ENCODE measurements at places on chromosomes 7 and 10.

GRCh38 chr10:111107846-111108245 is 31.0 kb downstream of the ADRA2A start:
- DNase-seq, result no peak

- no peak for DNase-seq
Observed at GRCh38 chr10:98373260-98374040, 41.5 kb downstream of the PYROXD2 start.

DNA sequence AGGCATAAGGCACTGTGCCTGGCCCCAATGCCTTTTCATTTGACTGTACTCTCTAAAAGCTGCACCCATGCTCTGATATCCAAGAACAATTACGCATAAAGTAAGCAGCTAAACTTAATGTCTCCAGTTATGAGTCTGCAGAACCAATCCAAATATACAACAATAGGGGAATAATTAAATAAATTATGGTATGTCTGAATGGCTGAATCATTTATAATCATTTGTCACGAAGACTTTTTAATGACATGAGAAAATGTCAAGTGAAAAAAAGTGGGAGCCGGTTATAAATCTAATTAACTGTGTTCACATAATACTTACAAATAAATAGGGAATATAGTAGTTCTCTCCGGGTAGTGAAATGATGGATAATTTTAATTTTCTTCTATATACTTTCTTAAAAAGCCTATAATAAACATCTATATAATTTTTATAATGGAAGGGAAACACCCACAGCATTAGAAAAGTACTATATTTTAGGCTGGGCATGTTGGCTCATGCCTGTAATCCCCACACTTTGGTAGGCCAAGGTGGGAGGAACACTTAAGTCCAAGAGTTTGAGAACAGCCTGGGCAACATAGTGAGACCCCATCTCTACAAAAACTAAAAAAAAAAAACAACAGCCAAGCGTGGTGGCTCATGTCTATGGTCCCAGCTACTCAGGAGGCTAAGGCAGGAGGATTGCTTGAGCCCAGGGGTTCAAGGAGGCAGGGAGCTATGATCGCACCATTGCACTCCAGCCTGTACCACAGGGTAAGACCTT is 14.2 kb downstream of the SLC37A3 start:
- no peak for DNase-seq

DNA sequence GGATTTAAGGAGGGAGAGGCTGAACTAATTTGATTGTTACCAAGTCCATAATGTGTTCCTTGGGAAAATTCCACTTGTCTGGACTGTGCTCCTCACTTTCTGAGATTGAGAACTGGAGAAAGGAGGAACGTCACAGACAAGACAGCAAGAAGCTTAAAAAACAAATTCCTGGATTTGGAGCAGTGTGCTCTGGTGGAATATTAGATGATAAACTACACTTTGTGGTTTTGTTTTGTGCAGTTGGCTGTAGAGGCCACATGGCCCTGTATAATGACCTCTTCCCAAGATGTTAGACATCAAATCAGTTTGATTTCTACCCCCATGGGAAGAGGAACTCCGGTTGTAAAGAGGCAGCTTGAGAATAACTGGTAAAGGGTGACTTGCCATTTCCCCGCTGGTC is 421.3 kb upstream of the GALNT17 start:
- no peak for DNase-seq

DNA sequence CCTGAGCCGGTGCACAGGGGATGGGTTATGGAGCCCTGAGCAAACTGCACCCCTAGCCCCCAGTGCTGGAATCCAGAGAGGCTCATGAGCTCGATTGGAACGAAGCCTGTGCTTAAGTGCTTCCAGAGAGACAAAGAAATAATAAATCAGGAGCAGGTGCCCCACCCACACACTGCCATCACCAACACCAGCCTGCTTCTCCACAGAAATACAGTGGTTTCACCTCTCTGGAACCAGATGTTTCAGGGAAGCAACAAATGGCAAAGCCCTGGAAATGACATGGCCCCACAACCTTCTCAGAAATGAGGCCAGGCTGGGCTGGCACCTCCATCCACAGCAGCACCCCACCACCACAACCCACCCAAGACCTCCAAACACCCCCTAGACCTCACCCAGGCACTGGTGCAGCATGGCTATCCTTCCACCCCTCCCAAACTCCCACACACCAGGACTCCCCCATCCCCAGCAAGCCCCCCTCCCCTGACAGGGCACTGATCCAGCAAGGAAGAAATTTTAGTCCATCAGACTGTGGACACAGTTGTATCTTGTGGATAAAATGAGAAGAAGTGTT is 4.1 kb upstream of the SLC18A3 start:
- DNase-seq, result no peak

GRCh38 chr7:137836113-137836509 is 10.7 kb downstream of the DGKI start:
- peak; percentile 68 for DNase-seq

DNA sequence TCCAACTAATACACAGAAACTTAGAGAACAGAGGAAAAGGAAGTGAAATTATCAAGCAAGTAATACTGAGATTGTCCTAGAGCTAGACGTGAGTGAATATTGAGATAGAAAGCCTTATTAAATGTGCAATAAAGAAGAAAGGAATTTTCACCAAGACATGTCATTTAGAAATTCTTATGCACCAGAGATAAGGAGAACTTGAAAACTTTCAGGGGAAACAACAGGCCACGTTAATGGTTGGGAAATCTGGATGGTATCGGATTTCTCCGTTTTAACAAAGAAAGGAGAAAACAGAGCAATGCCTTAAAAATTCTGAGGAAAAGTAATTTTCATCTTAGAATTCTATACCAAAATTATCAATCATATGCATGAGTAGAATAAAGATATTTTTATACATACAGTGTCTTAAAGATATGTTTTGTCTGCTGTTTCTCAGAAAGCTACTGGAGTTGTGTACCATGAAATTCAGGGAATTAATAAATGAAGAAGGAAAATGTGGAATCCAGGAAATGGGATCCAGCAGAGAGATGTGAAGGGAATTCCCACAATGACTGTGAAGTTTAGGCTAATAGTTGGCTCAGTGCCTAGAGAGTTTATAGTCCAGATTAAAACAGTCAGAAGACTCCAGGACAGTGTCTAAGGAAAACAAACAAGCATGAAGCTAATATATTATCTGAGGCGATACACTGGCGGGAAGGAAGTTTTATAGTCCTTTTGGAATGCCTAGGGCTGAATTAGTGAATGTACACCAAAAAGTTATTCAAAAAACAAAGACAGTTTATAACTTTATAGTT is 159.5 kb downstream of the PPP1R9A start:
- peak; percentile 55 for DNase-seq

DNA sequence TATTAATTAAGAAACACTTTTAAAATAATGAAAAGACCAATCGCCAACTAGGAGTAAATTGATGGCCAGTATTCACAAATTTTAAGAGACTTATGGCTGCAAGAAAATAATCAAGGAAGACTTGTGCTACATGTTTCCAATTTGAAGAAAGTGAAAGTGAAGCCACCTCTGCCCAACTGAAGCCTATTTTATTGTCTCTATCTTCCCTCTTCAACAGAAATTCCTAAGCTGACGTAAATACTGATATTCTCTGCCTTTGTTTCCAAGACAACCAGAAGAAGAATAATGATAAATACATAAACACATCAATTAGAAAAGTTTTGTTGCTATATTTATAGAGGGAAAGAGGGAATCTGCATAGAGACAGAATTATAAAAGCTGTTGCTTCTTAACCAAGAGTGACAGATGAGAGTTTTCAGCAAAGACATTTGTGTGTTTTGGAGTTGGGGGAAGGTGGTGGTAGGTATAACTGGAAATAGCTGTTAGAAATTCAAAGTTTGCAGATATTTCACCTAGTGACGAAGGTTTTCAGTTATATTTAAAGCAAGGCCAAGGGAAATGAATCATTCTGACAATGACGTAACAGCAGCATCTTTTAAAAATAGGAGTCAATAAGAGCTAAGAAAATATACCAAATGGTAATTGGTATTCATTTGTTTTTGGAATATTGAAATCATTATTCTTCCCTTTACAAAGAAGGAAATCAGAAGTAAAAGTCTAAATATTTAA is 576.6 kb upstream of the SORCS1 start:
- DNase-seq, result peak; percentile 58

DNA sequence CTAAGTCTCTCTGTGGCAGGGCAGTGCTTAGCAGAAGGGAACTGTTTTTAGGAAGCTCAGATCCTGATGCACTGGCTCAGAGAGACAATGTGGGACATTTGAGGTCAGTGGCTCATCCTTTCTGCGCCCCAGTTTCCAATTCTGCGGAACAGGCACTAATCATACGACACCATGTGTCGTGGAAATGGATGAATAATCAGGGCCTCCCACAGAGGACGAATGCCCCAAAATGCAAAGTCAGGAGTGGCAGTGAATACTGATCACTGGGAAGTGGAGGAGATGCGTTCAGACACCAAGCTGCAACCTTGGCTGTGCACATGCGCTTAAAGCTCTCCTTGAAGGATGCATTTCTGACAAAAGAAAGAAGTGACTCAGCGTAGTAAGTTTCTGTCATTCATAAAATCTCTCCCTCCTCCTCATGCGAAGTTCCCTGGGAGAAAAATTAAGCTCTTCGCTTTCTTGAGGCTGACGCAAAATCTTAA is 21.9 kb upstream of the ECHDC3 start:
- DNase-seq, result no peak

- no peak for DNase-seq
Observed at GRCh38 chr10:133544506-133544905, 17.3 kb downstream of the CYP2E1 start.

- DNase-seq, result no peak
Observed at GRCh38 chr7:46880508-46881196, 701.3 kb downstream of the TNS3 start.

DNA sequence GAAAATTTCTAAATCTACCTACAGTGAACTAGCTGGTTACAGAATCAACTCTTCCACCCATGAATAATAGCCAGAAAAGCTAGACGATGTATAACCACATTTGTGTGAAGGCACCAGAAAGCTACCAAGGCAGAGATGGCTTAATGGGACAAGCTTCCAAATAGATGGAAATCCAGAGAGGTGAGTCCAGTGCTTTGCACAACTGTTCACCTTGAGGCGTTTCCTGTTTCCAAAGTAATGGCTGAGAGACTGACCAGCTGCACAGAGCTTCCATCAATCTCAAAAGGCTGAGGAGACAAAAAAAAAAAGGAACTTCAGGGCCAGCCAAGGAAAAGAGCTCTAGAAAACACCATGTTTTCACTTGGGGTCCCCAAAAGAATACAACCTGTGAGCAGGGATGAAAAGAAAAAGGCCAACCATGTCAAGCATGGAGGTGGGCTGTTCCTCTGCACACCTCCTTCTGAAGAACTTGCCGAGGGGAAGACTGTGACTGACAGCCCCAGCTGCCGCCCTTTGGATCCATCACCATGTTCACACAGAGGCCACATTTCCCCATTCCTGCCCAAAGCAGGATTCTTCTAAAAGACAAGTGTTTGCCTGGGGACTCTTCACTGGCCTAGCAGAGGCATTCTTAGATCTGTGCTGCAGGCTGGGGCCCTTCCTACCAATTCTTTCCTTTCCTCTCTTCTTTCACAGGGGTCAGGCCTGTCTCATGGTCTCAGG is 72.9 kb downstream of the ARHGAP21 start:
- DNase-seq, result no peak

- DNase-seq, result no peak
Observed at GRCh38 chr7:18292584-18292983, 203.0 kb upstream of the HDAC9 start.

DNA sequence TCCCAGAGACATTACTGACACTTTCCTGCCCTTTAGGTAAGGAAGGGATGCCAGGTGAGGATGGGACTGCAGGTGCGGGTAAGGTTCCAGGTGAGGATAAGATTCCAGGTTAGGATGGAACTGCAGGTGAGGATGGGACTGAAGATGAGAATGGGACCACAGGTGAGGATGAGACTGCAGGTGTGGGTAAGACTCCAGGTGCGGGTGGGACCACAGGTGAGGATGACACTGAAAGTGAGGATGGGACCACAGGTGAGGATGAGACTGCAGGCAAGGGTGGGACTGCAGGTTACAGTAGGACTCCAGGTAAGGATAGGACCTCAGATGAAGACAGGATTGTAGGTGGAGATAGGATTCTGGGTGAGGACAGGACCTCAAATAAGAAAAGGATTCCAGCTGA is 322.3 kb downstream of the WDR37 start:
- no peak for DNase-seq

GRCh38 chr10:102776779-102777456 is 33.2 kb downstream of the WBP1L start:
- DNase-seq, result peak; percentile 99

GRCh38 chr7:36295090-36295489 is 94.6 kb upstream of the ANLN start:
- DNase-seq, result no peak

DNA sequence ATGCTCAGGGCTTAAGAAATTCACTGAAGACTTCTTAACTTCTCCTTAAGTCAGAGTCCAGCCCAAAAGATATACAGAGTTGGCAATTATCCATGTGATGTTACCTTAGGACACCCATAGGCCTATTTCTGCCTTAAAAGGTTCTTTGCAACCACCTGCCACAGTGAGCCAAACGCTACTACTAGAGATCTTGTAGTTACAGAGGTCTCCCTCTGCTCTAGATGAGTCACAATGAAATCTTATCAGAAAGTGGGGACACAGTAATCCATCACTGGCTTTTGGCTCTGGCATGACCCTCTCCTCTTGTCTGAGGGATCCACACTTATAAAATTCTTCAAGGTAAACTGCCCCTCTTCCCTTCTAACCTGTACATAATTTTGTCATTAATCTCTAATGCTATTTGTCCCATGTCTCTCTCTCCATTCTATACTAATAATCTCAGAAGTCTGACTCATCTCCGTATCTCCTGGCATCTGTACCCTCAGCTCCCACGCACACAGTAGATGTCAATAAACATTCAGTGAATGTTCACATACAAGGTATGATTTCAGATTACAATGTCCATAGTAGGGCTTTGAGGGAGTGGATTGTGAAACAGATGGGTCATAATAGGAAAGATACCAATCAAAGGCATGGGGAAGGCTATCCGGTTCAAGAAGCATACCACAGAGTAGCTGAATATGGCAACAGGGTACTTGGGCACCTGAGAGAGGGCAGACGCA is 112.1 kb downstream of the SGMS1 start:
- peak; percentile 33 for DNase-seq

DNA sequence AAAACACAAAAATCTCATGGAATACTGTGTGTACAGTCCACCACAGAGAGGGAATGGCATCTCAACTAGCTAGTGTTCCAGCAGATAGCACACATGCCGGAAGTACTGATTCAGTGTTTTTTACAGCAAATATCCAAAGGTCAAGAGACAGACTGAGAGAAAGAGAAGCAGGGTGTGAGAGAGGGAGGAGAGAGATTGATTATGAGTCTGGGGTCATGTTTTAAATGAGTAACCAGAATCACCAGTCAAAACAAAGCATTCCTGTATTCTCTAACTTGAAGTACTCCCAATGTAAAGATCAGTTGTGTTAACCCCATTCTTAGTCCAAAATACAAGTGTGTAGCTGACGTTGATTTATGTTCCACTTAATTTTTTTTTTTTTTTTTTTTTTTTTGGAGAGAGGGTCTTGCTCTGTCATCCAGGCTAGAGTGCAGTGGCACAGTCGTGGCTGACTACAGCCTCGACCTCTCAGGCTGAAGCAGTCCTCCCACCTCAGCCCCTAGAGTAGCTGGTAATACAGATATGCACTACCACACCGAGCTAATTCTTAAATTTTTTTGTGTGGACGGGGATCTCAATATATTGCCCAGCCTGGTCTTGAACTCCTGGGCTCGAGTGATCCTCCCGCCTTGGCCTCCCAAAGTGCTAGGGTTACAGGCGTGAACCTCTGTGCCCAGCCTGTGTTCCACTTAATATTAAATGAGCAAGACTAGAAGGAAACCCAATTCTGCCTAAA is 114.2 kb downstream of the TAF3 start:
- DNase-seq, result peak; percentile 60

Measured in EH (cell line).